ENCODE measurements at places on chromosomes 16 and 17.

DNA sequence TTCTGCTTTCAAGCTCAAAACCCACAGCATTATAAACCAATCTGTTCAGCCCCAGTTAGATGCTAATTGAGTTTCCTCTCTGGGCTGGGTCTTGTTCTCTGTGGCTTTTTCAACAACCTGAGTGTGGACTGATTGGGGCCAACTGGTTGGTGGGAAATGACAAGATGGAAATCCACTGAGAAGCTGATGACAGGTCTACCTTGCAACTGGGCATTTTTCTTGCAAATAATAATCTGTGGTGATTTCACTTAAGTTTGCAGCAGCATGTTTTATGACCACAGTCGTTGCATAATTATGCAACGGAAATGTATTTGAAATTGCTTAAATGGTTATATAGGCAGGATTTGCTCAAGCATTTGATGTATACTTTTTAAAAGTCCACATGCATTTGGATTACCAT lies 69.9 kb downstream of the AKAP1 start:
- no peak for DNase-seq

DNA sequence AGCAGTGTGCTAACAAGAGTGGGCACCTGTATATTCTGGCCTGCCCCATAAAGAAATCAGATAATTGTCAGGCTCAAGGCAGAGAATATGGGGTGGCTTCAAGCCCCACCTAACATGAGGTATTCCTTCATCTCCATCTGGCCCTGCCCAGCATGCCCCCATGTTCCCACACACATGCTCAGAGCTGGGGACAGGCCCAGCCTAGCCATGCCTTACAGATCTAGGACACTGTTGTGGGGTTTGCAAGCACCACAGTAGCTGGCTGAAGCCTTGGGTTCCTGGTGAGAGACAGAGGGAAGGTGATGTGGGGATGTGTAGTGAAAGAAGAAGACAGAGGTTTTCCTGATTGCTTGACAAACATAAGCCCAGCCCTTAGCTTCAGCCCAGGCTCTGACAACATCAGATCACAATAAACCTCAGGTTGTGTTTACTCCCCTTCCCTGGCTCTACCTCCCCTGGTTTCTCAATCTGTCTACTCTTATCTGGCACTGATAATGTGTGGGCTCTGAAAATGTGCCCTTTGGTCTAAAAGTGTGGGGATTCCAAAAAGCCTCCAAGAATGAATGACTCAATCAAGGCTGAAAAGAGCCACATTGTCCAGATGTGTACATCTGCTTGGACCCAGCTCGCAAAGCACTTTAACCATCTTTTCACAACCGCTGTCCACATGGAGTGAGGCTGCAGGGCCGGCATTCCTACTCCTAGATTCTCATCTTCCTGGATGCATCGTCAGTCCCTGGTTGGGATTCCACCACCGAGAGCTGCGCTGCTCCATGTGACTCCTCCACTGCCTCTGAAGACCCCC lies 34.4 kb downstream of the CDRT4 start:
- DNase-seq: no peak

- no peak for DNase-seq
Measured at GRCh38 chr16:473046-474043, 47.9 kb downstream of the RAB11FIP3 start.

- DNase-seq: no peak
Measured at GRCh38 chr17:79927136-79927661, 88.0 kb upstream of the CBX4 start.

DNA sequence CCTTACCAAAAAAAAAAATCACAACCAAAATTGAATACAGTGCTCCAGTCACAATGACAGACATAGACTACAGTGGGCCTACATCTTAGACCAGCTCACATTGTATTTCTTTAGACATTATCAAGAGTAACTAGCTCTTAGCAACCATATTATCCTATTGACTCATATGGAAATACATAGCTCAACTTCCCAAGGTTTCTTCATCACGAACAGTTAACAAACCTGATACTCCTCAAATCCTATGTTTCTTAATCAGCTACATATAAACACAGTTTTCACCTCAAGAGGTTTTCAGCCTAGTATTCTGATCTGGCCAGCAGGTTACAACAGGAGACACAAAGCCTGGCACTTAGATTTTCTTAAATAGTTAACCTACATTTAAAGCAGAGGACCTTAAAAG lies 29.7 kb downstream of the CMC2 start:
- no peak for DNase-seq

DNA sequence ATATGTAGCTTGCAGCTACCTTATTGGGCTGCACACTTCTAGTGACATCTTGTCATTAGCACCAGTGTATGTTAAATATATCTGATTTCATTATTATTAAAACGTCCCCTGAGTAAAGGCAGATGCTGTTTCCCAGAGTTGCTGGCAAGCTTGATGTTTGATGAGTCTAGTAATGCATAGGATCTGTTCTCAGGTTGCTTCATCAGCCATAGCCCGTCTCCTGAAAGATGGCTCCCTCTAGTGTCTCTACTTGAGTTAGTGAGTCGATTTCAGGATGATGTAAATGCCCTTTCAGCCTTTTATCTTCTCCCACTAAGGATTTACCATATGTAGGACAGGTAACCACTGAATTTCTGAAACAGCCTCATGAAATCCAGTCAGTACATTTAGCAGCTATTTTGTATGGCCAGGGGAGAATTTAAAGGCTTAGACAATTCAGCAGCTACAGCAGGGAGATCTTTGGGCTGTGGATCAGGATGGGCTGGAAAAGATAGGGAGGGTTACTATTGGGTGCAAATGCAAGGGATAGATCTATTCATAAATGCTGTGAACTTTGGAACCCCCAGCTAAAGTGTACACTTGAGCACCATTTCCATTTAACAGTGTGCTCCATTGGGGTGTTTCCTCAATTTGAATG lies 376.3 kb downstream of the CNTNAP4 start:
- DNase-seq: peak; percentile 64

GRCh38 chr16:10552998-10553491 lies 27.4 kb downstream of the EMP2 start:
- DNase-seq: no peak

- no peak for DNase-seq
Measured at GRCh38 chr17:5618476-5618875, 34.2 kb upstream of the NLRP1 start.

- DNase-seq: no peak
Measured at GRCh38 chr17:32492648-32493289, 6.0 kb downstream of the CDK5R1 start.

GRCh38 chr17:944266-944826 lies 35.2 kb downstream of the NXN start:
- no peak for DNase-seq

DNA sequence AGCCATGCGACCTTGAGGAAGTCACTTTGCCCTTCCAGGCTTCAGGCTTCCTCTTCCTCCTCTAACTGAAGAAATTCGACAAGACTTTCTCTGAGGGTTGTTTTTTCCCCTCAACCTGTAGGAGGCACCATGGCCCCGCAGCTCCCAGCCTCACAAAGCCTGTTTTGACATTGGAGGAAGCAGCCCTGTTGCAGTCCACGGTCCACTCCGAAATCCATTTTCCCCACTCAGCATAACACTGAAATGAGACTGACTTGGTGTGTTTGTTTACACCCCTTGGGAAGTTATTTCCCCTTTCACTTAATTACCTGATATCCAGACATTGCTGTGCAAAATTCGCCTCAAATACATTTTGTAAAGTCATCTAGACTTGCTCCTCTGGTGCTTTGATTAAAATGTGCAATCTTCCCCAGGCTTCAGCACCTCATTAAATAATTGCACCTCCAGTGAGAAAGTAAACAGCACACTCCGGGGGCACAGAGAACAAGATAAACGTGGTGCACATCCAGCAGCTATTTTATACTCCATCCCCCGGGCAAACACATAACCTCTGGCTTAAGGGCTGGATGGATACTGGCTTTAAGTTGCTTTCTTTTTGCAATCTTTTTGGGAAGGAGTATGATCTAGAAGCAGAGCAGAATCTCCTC lies 41.4 kb upstream of the PIRT start:
- peak; percentile 12 for DNase-seq

GRCh38 chr17:42055027-42055426 lies 4.6 kb upstream of the C17orf113 start:
- DNase-seq: no peak

DNA sequence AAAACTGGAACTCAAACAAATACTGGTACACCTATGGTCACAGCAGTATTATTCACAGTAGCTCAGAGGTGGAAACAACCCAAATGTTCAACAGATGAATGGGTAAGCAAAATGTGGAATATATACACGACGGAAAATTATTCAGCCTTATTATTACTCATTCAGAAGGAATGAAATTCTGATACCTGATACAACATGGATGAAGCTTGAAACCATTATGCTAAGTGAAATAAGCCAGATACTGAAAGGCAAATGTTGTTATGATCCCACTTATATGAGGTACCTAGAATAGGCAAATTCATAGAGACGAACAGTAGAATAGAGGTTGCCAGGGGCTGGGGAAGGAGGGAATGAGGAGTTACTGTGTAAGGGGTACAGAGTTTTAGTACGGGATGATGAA lies 27.1 kb upstream of the MYLK3 start:
- DNase-seq: no peak

- no peak for DNase-seq
Measured at GRCh38 chr16:58960034-58960433, 225.9 kb upstream of the GOT2 start.

DNA sequence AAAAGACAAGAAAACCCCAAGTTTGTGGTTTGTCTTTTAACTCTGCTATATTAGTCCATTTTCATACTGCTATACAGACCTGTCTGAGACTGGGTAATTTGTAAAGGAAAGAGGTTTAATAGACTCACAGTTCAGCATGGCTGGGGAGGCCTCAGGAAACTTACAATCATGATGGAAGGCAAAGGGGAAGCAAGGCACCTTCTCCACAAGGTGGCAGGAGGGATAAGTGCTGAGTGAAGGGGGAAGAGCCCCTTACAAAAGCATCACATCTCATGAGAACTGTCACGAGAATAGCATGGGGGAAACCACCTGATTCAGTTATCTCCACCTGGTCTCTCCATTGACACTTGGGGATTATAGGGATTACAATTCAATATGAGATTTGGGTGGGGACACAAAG lies 13.5 kb upstream of the ADAM11 start:
- DNase-seq: no peak

DNA sequence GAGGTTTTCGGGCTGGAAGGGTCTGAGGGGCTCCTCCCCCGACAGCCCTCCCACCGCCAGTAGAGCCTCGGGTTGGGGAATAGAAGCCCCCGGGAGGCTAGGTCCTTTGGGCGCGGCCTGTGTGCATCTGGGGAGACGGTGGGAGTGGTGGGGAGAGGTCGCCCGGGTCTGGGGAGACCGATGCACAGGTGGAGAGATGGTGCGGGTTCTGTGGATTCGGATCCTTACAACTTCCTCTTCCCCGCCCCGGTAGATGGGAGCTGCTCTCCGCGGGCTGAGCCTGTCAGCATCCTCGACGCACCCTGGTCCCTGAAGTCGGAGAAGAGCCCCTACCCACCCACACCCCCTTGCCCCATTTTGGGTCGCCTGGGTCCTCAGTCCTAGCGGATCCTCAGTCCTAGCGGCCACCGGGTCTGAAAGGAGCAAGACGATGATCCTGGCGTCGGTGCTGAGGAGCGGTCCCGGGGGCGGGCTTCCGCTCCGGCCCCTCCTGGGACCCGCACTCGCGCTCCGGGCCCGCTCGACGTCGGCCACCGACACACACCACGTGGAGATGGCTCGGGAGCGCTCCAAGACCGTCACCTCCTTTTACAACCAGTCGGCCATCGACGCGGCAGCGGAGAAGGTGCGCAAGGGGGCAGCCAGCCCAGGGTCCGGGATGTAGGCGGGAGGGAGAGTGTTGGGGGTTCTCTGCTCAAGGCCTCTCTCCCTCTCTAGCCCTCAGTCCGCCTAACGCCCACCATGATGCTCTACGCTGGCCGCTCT lies 790 bp downstream of the BCKDK start:
- no peak for DNase-seq

- DNase-seq: no peak
Measured at GRCh38 chr17:15392326-15392741, 50.9 kb upstream of the TEKT3 start.

- no peak for DNase-seq
Measured at GRCh38 chr16:12964461-12964860, 63.1 kb downstream of the SHISA9 start.

GRCh38 chr17:72560303-72561247 lies 439.8 kb downstream of the SOX9 start:
- DNase-seq: peak; percentile 90

DNA sequence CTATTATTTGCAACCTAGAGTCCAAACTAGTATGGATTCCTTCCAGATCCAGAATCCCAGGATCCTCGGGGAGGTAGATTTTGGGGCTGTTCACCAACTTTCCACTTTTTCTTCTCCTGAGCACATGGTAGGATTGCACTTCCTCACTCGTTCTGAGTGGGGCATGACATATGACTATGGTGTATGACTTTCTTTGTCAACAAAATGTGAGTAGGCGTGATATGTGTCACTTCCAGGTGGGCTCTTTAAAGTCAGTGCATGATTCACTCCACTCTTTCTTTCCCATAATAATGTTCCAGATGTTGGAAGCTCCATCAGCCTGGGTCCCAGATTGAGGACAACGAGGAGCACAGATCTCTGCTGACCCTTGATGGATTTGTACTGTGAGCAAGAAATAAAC lies 21.5 kb downstream of the IRX5 start:
- no peak for DNase-seq

DNA sequence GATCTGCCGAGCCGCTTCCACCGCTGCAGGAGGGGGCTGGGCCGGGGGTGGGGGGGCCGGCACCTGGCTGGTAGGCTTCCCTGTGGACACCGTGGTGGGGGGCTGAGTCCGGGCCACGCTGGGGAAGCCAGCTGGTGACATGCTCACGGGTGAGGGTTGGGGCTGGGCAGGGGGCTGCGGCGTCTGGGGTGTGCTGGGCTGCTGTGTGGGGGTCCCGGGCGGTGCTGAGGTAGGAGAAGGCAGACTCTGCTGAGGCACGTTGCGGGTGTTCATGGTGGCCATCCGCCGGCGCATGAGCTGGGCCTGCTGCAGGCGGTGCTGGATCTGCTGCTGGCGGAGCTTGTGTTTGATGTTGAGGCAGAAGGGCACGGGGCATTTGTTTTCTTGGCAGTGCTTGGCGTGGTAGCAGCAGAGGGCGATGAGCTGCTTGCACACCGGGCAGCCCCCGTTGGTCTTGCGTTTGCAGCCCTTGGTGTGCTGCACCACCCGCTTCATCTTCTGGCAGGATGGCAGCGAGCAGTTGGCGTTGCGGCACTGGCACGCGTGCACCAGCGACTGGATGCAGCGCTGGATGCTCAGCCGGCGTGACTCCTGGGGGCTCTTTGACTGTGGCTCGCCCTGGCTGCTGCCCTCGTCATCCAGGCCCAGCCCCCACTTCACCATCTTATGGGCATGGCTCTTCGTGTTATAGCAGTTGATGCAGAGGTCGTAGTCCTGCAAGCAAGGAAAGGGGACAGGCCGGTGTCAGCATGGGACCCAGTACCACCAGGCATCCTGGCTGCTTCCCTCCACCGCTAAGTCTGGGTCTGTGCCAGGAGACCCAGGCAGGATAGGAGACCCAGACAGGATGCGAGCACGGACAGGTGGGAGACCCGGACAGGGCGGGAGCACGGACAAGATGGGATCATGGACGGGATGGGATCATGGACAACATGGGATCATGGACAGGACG lies 12.1 kb upstream of the TRAP1 start:
- DNase-seq: no peak

GRCh38 chr16:86077243-86077940 lies 178.4 kb downstream of the IRF8 start:
- no peak for DNase-seq

Data from HT-29 (cell line).